Activated gamma-delta T cell treated with anti-CD3 and anti-CD28 coated beads, Interleukin-2, amount 50 U/mL, for 16 hours (primary cell): ENCODE measurements at places on chromosomes 6 and 20.

GRCh38 chr20:17943343-17943742 lies 25.3 kb downstream of the SNX5 start:
- DNase-seq: no peak

- no peak for DNase-seq
Measured at GRCh38 chr6:20870493-20870892, 336.2 kb downstream of the CDKAL1 start.

DNA sequence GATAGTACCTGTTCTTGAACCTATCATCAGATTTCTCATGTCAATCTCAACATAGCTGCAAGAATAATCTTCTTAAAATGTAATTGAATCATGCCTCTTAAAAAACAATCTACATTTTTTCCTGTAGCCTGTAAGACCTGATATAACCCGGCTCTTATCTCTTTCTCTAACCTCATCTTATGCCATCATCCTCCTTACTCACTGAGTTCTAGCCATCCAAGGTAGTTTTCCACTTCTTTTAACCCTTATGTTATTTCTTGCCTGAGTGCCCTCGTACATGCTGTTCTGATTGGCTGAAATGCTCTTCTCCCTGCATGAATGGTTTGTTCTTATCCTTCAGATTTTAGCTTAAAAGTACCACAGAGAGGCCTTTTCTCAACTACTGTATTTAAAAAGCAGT lies 16.4 kb downstream of the SLC17A5 start:
- no peak for DNase-seq

- DNase-seq: no peak
Measured at GRCh38 chr6:71107911-71108420, 151.1 kb upstream of the B3GAT2 start.

DNA sequence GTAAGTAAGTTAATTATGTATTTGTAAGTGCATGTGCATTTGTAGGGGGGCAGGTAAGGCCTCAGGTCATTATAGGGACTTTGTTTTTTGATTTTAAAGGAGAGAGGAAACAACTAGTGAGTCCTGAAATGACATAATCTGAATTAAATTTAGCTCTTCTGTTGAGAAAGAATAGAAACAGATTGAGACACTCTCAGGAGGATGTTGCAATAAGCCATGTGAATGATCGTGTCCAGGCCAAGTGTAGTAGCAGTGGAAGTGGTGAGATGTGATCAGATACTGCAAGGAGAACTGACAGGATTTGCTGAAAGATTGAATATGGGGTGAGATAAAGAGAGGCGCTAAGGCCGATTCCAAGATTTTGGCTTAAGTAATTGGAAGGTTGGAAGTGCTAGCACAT lies 2.6 kb upstream of the CENPW start:
- DNase-seq: no peak

- no peak for DNase-seq
Measured at GRCh38 chr6:16766043-16766536, 4.8 kb upstream of the ATXN1 start.

DNA sequence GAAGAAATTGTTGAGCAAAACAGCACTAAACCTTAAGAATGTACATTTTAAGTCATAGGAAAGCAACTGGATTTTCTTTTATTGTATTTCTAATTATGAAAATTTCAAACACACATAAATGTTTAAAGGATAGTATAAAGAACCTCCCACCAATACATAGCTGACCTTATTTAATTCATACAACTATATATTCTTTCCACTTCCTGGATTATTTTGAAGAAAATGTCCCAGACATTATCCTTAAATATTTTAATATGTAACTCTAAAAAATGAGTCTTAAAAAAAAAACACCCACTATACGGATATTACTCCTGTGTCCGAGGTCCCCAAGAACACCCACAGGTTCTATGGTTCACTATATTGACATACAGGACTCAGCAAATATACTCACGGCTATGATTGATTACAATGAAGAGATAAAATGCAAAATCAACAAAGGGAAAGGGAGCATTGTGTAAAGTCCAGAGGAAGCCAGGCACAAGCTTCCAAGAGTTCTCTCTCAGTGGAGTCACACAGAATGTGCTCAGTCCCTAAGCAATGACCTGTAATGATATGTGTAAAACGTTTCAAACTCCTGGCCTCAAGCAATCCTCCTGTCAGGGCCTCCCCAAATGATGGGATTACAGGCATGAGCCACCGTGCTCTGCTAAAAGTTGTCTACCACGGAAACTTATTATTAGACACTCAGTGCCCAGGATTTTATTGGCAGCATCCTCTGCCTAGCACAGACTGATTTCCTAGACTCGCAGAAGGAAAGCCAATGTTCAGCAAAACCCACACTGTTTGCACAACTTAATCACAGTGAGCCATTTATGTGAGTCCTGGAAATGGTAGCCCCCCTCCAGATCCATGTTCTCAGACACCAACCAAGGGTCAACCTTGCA lies 23.2 kb downstream of the GLYATL3 start:
- no peak for DNase-seq

- DNase-seq: peak; percentile 62
Measured at GRCh38 chr6:106512048-106512967, 117.0 kb downstream of the RTN4IP1 start.

DNA sequence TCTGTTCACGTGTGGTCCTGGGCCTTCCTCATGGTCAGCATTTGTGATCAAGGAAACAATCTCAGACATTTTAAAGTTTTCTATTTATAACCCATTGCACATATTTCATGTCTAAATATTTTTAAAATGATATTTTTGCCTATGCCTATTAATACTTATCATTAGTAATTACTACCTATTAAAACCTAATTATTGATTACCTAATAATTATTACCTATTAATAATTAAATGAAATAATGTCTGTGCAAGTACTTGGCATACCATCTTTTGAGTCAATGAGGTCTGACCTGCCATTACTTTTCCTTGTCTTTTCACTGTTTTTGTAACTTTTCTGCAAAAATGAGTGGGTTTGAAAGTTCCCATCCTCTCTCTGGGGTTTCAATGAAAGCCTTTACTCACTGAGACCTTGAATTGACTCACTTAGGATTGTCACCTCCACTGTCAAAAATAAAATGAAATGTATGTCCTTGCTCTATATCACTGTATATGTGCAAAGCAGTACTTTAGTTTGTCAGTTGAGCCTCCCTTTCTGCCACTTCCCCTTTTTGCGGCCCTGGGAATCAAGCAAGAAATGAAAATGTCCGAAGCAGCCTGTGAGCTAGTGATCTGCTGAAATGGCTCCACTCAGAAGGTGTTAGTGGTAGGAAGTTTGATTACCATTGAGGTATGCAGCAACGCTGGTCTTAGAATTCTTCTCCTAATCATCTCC lies 87.8 kb downstream of the L3MBTL3 start:
- DNase-seq: no peak

DNA sequence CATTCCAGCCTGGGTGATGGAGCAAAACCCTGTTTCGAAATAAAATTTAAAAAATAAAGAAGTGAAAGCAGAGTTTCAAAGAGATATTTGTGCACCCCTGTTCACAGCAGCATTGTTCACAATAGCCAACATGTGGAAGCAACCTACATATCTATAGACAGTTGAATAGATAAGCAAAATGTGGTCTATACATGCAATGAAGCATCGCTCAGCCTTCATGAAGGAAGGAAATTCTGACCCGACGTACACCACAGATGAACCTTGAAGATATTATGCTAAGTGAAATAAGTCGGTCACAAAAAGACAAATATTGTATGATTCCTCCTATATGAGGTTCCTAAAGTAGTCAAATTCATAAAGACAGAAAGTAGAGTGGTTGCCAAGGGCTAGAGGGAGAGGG lies 6.5 kb upstream of the NCOA6 start:
- no peak for DNase-seq

- DNase-seq: no peak
Measured at GRCh38 chr6:701700-702479, 9.0 kb upstream of the EXOC2 start.
